NCI-H526 (cell line): ENCODE measurements at places on chromosomes 3 and 15.

GRCh38 chr3:153829606-153830170 lies 291.5 kb upstream of the ARHGEF26 start:
- no peak for DNase-seq

DNA sequence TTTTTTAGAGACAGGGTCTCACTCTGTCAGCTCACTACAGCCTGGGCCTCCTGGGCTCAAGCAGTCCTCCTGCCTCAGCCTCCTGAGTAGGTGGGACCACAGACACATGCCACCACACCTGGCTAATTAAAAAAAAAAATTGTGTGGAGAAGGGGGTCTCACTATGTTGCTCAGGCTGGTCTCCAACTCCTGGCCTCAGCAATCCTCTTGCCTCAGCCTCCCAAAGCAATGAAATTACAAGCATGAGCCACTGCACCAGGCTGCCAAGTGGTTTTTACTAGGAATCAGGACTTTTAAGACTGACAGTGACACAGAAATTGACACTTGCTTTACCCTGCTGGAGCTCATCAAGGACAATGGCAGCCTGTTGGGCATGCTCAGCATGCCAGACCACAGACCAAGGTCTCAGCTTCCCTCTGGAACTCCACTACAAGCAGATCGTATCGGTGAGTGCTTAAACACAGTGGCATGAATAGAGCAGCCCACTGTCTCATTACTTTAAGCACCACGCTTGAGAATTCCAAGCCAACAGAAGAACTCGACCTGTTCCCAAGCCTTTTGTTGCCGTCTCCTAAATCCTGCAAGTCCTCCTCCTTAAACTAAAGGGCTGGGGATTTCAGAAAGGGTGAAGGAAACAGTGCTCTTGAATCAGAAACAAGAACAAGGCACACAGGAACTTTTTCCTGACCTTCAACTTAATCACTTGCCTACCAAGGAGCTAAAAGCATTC lies 41.4 kb downstream of the EOMES start:
- no peak for DNase-seq

GRCh38 chr3:127848131-127849129 lies 26.1 kb upstream of the MGLL start:
- no peak for DNase-seq

- DNase-seq = peak; percentile 57
Observed at GRCh38 chr15:68228971-68229385, 550 bp downstream of the CLN6 start.

DNA sequence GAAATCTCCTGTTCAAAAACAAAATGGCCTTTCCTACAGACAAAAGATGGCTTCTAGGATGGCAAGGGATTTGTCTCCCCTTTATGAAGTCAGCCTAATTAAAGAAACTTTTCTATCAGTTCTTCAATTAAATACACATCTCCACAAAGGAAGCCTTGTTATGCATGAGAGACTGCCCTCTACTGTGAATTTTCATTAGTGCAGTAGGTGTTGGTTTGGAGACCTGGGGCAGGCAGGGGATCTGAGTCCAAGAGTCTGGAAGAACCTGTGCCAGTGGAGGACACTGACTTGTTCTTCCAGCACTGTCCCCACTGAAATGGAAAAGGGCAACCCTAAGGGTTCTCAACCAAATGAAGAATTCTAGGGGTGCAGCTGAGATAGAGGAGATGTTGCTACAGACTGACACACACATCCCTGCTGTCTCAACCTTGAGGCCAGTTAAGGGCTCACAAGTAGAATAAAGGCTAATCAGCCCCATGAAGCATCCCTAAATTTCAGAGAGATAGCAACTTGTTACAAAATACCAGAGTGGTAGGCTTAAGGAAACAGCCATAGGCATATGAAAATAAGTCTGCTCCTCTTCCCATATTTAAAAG lies 174.0 kb upstream of the PRICKLE2 start:
- DNase-seq = peak; percentile 65

GRCh38 chr3:82222401-82222800 lies 461.0 kb upstream of the GBE1 start:
- DNase-seq = no peak

GRCh38 chr3:50293079-50293801 lies 1.0 kb upstream of the IFRD2 start:
- DNase-seq = no peak

GRCh38 chr3:156509189-156510174 lies 45.4 kb downstream of the SSR3 start:
- no peak for DNase-seq

DNA sequence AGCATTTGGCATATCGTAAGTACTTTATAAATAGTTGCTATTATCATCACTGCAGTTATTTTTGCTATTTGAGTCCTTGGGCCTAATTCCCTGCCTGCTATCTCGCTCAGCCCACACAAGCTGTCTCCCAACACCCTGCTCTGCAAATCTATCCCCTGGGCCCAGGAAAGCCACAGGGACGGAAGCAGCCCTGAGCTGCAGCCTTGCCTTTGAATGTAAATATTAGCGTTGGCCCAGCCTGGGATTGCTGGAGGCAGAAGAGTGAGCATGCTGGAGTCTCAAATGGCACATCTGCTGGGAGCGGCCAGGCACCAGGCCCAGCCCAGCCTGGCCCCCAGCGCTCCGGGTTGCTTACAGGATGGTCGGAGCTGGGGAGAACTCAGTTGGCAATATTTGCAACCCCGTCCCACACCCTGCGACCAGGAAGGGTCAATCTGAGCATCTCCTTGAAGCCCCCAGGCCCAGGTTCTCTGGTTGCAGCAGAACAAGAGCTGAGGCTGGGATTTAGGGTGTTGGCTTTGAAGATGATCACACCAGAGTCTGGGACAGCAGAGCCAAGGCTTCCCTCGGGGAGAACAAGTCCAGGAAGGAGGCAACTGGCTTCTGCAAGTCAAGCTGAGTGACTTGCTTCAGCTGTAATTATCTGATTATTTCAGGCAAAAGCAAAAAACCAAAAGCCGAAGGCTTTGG lies 529.6 kb downstream of the SHQ1 start:
- DNase-seq = no peak

DNA sequence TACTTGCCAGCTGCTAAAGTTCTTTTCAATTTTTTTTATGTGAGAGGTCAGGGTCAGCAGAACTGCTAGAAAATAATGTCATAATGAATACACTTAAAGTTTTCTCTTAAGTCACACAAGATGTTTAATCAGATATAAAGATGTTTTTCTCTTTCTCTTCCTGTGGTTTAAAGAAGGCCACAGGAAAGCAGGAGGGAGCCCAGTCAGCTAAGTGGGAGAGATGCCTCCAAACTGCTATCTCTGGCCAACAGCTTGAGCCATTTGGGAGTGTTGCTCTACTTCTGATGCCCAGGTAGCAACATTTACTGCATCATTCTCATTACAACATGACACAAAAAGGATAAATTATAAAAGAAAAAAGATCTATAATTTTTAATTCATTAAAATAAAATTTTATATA lies 45.7 kb upstream of the NLGN1 start:
- DNase-seq = no peak

- no peak for DNase-seq
Observed at GRCh38 chr3:179299999-179300613, 22.7 kb upstream of the ZNF639 start.

- no peak for DNase-seq
Observed at GRCh38 chr3:98765721-98766120, 2.6 kb downstream of the ST3GAL6 start.

- DNase-seq = peak; percentile 83
Observed at GRCh38 chr3:129314386-129315222, 35.9 kb downstream of the HMCES start.

DNA sequence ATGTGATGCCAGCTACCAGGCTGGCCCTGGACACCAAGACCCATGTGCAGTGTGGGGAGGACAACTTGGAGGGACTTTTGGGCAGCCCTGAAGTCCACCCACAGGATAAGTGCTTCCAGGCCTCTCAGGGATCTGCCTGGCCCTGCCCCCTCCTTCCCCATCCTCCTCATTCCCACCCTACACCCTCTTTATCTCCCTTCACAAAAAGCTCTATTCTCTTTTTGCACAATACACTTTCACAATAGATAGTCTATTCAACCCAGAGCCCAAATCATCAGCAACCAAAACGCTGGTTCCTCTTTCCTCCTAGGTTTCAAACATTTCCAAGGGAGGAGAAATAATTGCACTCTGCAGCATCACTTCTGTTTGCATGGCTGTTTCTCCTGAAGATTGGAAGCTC lies 7.8 kb upstream of the ZNF710 start:
- DNase-seq = no peak

DNA sequence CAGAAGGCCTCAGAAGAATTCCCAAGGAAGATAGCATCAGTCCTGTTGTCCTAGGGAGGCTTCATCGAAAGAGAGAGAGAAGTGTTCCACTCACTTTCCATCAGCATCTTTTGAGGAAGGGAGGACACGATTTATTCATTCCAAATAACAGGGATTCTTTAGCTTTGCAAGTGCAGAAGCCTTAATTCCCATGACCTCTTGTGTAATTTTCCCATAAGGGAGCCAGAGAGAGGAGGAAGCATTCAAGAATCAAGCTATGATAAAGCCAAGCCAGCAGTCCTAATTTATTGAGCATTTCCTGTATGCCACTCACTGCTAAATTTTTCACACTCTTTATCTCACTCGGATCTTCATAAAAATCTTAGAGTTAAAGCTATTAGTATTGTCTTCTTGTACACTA lies 169.7 kb upstream of the MITF start:
- DNase-seq = no peak

DNA sequence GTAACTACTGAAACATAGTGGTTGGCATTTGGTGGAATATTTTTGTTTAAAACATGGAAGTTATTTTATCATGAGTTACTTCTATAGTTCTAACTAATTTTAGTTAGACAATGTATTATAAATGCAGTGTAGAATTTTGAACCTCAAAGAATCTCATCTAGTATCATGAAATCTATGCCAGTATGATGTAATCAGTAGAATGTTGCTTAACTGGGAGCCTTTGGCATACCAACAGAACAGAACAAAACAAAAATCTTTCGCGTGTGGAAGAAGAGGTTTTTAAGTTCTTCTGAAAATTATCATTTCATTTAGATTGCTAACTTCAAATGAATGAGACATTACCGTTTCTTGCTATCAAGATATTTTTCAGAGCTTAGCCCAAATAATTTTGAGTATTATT lies 98.4 kb upstream of the LRRFIP2 start:
- no peak for DNase-seq

DNA sequence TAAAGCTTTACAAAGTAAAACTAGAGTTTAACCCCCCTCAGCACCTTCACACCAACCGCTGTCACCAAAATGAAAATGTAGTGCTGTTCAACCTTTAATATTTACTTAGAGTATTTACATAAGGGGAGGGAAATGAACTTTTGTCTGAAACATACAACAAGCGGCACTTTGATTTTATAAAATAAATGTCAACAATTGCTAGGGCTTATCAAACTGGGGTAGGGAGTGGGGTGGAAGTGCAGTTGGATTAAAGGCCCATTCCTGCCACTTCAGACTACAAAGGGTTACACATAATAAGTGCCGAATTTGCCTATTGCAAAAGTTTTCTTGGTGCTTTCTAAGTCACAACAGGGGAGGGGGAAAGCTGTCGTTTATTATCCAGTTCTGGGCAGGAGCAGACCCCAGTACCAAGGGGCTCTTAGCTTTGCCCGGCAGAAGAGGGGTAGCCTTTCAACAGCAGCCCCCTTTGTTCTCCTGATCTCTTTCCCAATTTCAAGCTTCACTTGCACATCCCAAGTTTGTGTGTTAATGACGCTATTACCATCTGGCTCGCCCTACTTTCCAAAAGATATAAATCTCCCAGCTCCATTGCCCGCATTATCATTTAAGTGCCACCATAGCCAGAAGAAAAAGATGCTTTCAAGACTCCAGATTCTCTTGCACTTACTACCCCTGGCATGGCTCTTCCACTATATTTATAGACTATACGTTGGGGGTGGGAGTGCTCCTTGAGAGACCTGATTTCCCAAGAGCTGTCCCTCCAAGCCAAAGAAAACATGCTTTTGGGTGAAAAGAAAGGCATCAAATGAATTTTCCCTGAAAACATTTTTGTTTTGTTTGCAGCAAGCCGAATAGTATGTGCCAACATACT lies 17.0 kb downstream of the SOX2 start:
- DNase-seq = no peak

DNA sequence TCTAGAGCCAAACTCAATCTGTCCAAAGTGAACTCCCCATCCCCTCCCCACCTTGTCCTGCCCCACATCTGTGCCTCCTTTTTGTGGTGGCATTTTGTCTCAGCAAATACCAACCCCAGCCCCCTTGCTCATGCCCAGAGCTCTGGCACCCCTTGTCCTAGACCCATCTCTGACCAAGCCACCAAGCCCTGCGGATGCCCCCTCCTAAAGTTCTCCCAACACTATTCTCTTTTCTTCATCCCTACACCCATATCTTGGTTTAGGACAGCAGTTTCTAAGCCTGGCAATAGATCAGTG lies 17.7 kb downstream of the ACAA1 start:
- DNase-seq = no peak

DNA sequence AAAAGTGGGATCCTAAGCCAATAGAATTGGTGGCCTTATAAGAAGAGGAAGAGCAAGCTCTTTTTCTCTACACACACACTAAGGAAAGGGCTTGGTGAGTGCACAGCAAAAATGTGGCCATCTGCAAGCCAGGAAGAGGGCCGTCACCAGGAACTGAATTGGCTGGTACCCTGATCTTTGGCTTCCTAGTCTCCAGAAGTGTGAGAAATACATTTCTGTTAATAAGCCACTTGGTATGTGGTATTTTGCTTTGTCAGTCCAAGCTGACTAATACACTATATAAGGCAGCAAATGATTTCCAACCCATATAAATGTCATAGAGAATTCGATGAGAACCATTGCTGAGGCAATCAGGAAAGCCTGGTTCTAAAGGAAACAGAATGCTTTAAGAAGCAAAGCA lies 816.3 kb upstream of the SEMA6D start:
- DNase-seq = no peak

- DNase-seq = no peak
Observed at GRCh38 chr3:71709908-71710511, 15.2 kb downstream of the EIF4E3 start.

- no peak for DNase-seq
Observed at GRCh38 chr3:170867143-170867937, 2.7 kb downstream of the RPL22L1 start.

- DNase-seq = no peak
Observed at GRCh38 chr15:94294556-94294955, 63.2 kb downstream of the MCTP2 start.

DNA sequence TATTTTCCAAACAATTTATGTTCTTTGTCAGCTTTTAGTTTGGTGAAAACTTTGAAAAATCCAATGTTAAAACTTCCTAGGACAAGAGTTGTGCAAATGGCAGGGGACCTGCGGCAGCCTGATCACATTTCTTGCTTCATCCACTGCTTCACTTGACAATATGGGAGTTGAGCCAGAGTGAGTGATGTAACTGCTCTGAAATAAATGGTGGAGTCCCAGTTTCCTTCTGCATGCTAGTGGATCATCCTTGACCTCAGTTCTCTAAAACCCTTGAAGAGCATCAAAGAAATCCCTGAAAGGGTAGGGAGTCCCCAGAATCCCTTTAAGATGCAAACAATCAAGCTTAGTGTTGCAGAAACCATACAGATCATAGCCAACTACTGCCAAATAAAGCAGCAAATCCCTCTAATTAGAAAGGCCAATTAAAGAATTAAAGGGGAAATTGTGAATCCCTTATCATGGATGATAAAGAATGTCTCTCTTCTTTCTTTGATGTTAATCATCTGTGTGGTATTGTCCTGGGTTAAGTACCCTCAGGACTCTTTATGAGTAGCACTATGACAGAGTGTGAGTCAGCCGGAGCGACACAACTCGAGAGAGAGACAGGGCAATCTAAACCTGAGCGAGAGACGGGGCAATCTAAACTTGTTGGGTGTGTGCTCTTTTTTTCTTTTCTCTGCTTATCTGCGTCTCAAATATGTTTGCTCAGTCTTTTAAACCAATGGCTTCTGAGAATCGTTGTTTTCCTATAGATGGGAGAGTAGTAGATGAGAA lies 41.8 kb upstream of the GAP43 start:
- no peak for DNase-seq
